Right ventricle myocardium superior (tissue), 1 donor: ENCODE measurements at places on chromosomes 5 and 9. TPM values are rescaled to one million over a fixed set of nuclear protein-coding genes. Genes with fewer than 3 reads are reported as not detected.

IFNA21 gene
- not detected for total RNA-seq

TAF1L gene
- total RNA-seq, result not detected

QRFP gene
- total RNA-seq, result not detected

BTNL8 gene
- total RNA-seq, result not detected
